Aortic smooth muscle cell (primary cell): ENCODE measurements at places on chromosomes 13 and 19. TPM values are rescaled to one million over a fixed set of nuclear protein-coding genes. Genes with fewer than 3 reads are reported as not detected.

The MYH14 gene
- not detected in 2 replicates for total RNA-seq

The DHDH gene
- total RNA-seq, result 0.12 TPM in 1 of 2 replicates, not detected in the other

The HTR2A gene
- 0.31 and 0.66 TPM in 2 replicates for total RNA-seq

The ZNF837 gene
- 1.1 and 1.3 TPM in 2 replicates for total RNA-seq

The GPC5 gene
- total RNA-seq, result not detected in 2 replicates

The KXD1 gene
- total RNA-seq, result 70.0 and 82.8 TPM in 2 replicates
